GM23338 (cell line): ENCODE measurements at places on chromosomes 2 and 18. TPM values are rescaled to one million over a fixed set of nuclear protein-coding genes. Genes with fewer than 3 reads are reported as not detected.

DNA sequence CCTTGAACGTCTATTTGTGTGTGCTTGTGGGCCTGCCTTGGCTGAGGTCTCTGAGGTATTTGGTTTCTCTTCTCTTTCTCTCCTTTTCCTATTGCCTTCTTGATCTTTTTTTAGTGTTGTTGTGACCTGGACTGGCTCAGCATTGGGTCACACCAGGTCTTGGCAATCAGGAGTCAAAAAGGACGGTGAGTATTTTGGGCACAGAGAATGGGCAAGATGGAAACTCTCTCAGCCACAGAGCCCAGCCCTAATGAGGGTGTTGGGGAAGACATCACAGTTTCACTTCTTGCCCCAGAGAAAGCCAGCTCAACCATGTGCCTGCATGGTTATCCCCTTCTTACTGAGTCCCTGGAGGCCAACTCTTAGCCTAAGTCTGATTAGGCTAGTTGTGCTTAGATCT, 13.7 kb upstream of the INO80C start:
- DNase-seq: no peak

DNA sequence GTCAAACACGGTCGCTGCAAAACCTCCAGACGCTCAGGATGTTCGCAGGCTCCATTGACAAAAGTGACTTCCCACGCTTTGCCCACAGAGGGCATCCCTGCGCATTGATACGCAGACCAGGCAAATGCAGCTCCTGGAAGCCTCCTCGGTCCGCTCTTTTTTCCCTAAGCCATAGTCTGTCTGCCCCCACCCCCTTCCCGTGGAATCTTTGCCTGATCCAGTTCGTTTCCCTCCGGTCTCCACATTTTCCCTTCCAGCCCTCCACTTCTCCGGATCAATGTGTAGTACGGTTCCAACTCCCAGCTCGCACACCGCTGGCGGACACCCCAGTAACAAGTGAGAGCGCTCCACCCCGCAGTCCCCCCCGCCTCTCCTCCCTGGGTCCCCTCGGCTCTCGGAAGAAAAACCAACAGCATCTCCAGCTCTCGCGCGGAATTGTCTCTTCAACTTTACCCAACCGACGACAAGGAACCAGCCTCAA, at the start of gene DCC:
DCC (plus strand) TSS at position 307 of the 481 bp plus-strand sequence. CDS start 591 bp downstream, outside the sequence.
- DNase-seq: peak; percentile 82

DNA sequence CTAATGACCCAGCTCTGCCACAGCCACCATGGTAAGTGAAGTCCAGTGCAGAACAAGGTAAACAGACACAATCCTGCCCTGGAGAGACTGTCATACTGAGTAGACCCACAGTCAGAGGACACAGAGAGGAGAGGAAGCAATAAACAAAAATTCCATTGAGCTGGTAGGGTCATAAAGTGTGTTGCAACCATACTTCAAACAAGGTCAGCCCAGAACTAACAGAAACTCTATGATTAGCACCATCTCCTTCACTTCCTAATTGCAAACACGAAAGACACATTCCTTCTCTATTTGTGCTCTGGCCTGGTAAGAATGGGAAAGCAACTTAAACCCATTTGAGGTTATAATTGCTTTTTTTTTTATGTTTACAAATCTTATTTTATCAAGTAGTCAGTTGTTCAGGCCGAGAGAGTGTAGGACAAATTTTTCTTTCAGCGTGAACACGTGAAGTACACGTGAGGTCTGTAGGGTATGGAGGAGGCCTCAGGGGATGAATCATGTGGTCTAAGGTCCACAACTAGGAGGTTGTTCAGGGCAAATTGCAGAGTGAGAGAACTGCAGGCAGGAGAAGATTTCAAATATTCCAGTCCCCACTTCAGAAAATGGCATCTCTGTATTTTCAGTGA, 71.4 kb upstream of the GLS start:
- no peak for DNase-seq

DNA sequence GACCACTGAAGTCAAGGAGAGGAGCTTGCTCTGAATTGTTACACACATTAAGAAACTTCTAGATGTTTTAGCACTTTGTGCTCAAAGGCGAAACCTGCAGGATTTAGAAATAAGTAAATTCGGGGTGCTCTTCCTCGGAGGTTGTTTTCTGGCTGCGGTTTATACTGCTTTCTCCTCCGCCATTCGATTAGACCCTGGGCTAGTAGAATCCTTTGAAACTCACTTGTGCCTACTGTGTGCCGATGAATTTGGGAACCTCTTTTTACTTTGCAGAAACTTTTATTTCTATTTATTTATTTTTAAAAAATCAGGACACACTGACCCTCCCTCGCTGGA, 3.5 kb downstream of the MEIS1 start:
- DNase-seq: no peak

- DNase-seq: no peak
These were observed 87.3 kb upstream of the SH3BP4 start for GRCh38 chr2:234864506-234864905.

TUBA3E gene
- total RNA-seq: 0.21 and 0.66 TPM in 2 replicates

RALBP1 gene
- total RNA-seq: 64.9 and 80.9 TPM in 2 replicates

- DNase-seq: no peak
These were observed 189.9 kb downstream of the UBE2E3 start for GRCh38 chr2:181170256-181170655.

DNA sequence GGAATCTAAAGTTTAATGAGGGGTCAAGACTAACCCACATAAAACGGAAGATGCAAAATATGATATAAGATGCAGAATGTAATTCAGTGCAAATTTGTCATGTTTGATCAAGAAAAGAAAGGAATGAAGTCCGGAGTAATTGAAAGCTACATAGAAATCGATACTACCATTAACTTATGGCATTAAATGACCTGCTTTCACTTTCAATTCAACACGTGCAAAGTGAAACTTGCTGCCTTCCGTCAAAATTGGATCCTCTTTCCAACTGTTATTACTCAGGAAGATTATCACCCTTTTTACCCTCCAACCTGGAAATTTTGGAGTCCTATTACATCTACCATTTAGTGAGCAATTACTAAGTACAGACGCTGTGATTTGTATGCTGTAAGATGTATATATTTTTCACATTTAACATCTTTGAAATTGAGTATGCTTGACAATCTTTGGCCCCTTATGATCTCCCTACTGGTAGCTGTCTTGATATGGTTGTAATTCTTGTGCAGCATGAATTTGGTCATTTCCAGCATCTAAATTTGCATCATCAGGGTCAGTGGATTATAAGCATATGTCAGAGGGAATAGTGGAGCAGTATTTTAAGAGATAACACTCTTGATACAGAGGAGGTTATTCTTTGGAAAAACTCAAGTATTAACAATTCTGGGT, 18.6 kb downstream of the UNC80 start:
- no peak for DNase-seq

DNA sequence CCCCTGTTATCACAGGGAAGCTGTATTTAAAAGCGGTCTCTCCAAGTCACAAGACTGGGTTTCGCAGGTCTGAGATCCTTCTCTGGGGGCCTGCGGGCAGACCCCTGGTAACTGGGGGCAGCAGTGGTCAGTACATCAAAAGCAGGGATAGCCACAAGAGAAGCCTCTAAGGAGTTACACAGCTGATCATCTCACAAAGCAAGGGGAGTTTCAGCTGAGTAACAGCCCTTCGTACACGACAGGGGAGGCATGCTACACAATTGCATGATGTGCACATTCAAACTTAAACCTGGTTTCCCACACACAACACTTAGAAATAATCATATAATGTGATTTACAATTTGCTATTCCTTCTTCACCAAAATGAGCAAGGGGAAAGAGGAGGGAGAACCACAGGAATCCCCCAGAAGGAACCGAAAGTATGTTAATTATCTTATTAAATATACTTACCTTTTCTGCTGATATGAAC, 87.5 kb downstream of the TMEM131 start:
- no peak for DNase-seq

SPOPL gene
- 13.5 and 15.4 TPM in 2 replicates for total RNA-seq

DNA sequence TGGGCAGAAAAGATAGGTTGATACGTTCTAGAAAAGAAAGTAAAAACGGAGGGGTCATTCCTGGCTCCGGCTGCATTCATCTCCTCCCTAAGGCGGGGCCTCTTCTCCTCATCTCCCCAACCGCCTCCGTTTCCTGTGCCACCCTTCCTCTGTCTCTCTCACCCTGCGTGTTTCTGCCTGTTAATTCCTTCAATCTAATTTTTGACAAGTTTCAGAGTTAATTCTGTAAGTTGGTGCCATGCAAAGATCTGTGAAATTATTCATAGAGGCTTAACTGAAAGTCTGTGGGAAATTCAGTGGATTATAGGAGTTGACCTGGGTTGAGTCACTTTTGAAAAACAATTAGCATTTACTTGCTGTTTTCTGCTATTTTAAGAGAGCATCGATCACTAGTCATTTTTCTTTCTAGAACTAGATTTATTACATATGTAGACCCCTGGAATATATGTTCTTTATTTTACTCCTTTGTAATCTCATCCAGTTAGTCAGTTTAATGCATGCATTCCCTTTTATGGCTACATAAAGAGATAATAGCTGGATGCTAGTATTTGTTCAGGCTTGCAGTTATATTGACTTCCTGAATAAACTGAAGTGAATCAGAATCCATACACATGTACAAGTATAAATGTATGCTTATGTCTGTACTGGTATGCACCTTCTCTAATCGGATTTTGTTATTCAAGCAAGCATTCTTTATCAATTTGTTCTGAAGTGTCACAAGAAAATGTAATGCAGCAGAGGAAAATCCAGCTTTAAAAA, 91.1 kb downstream of the EML6 start:
- peak; percentile 15 for DNase-seq

CCBE1 gene
- total RNA-seq: 2.1 and 3.5 TPM in 2 replicates

SERPINB11 gene
- total RNA-seq: not detected in 2 replicates

GRCh38 chr2:26692897-26693849, 651 bp downstream of the KCNK3 start:
- DNase-seq: peak; percentile 79

DNA sequence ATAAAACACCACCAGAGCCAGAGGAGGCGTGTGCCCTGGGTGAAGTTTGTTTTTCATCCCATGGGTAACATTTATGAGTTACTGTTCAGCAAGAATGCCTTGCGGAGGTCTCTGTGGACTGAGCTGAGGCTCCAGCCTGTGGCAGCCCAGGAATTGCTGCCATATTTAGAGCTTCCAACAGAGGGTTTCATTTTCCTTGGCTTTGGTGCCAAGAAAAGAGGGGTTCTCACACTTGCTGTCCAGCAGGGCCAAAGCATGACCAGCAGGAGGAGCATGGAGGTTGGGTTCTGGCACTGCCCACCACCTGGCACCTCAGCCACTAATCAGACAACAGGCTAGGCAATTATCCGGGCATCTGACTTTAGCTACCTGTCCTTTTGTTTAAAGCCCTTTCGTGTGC, 36.7 kb downstream of the EPAS1 start:
- DNase-seq: peak; percentile 21

TMEM169 gene
- 3.9 and 8.0 TPM in 2 replicates for total RNA-seq

DNA sequence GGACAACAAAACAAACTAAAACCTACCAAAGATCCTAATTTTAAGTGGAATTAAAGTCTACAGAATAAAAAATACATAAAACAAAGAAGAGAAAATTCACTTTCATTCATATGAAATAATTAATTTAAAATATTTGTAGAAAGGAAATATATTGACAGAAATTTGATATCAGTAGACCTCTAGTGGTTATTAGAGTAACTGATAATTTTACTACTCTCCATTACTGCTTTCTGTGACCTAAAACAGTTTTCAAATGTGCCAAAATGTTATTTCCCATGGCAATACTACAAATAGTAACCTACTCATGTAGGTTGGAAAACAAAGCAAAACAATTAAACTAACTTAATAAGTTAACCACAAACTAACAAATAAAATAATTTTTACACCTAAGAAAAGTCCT, 147.1 kb downstream of the NOL4 start:
- DNase-seq: no peak

DNA sequence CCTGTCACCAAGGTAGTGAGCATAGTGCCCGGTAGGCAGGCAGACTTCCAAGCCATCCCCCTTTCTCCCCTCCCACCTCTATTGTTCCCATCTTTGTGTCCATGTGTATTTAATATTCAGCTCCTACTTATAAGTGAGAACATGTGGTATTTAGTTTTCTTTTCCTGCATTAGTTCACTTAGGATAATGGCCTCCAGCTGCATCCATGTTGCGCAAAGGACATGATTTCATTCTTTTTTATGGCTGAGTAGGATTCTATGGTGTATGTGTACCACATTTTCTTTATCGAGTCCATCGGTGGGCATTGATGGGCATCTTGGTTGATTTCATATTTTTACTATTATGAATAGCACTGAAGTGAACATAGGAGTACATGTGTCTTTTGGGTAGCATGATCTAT, 35.3 kb downstream of the MMADHC start:
- no peak for DNase-seq

DTNA gene
- total RNA-seq: 25.1 and 34.4 TPM in 2 replicates

DNA sequence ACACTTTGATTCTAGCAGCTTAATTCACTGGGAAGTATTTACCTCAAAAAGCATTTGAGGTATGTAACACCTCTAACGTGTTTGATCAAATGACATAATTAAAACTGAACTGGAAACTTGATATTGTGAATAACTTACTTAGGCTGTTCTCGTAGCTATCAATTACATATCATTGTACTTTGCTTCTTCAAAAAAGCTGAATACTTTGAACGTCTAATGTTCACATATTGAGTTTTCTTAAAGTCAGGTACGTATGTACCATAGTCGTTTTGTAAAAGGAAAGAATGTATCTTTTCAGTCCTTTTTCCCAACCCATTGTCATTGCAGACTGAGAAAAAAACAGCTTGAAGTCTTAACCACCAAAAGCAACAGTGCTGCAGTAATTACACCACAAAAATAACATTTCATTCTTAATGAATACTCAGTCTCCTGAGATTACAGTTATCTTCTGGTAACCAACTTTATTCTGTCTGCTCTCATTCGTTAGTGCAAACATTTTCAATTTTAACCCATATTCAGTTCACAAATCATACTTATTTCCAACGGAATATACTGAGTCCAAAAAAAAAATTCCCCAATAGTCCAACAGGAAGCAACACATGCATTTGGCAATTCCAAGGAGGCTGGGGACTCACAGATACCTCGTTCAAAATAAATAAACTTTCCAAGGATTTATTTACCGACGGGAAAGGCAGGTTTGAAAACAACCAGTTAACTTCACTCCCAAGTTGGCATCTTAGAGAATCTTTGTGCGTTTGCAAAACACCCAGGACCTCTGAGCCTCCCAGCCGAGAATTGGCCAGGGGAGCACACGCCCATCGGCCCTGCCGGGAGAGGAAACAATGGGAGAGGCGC, 1.1 kb downstream of the CHN1 start:
- DNase-seq: peak; percentile 79

DNA sequence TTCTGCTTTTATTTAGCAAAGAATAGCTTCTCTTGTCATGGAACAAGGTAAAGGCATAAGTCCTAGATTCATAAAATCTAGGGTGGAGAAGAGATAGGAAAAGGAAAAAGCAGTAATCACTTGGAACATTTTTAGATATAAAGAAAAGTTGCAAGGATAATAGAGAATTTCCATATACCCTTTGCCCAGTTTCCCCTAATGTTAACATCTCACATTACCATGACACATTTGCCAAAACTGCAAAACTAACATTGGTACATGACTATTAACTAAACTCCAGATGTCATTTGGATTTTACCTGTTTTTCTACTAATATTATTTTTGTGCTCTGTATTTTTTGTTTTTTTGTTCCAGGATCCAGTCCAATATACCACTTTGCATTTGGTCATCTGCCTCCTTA, 265.1 kb downstream of the ETAA1 start:
- DNase-seq: no peak

FBXO36 gene
- 7.6 and 9.0 TPM in 2 replicates for total RNA-seq
